ENCODE measurements at places on chromosomes 2 and 18. TPM values are rescaled to one million over a fixed set of nuclear protein-coding genes. Genes with fewer than 3 reads are reported as not detected.
A peak's percentile ranks its signal among the peaks of the same experiment; 100 is the strongest.

BIN1 gene
- 30.0 TPM for total RNA-seq

KHK gene
- 3.4 TPM for total RNA-seq

FAP gene
- under 0.01 TPM for total RNA-seq

RAD51AP2 gene
- total RNA-seq = not detected

PPP1R1C gene
- total RNA-seq = not detected

IL36A gene
- total RNA-seq = not detected

MPP4 gene
- total RNA-seq = 2.0 TPM

C2orf66 gene
- not detected for total RNA-seq

GRCh38 chr2:203908066-203908796, 28.3 kb upstream of the ICOS start:
- DNase-seq = no peak

GRCh38 chr2:226707499-226707898, 92.1 kb downstream of the IRS1 start:
- DNase-seq = no peak

DNA sequence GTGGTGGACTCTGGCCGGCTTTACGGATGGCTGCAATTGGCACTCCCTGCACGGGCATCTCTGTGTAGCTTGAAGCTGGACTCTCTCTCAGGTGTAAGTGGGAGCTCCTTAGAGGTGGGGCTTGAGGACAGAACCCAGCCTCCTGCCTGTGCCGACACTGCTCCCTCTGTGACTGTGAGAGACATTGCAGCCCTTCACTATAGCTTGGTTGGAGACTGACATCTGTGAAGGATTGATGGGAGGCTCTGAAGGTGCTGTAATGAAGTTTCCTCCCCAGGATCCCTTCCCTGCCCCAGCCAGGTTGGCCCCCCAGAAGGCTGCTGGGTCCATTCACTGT, 166.7 kb downstream of the SH3RF3 start:
- DNase-seq = no peak

- DNase-seq = no peak
Observed at GRCh38 chr2:59538398-59538911, 1015.0 kb downstream of the BCL11A start.

DNA sequence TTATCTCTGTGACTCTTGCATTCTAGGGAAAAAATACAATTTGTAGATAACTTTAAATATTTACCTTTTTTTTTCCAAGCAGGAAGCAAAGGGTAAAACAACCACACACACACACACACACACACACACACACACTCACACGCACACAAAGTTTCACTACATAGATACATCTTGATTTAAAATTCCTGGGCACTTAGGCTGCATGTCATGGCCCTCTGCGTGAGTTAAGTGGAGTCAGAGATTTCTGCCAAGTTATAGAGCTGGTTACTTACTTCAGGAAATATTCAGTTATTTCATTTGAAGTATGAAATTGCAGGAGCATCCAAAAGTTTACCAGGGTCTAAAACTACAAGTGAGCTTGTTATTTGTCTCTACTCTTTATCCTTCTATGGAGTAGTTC, 612.0 kb downstream of the IRS1 start:
- DNase-seq = no peak

DNA sequence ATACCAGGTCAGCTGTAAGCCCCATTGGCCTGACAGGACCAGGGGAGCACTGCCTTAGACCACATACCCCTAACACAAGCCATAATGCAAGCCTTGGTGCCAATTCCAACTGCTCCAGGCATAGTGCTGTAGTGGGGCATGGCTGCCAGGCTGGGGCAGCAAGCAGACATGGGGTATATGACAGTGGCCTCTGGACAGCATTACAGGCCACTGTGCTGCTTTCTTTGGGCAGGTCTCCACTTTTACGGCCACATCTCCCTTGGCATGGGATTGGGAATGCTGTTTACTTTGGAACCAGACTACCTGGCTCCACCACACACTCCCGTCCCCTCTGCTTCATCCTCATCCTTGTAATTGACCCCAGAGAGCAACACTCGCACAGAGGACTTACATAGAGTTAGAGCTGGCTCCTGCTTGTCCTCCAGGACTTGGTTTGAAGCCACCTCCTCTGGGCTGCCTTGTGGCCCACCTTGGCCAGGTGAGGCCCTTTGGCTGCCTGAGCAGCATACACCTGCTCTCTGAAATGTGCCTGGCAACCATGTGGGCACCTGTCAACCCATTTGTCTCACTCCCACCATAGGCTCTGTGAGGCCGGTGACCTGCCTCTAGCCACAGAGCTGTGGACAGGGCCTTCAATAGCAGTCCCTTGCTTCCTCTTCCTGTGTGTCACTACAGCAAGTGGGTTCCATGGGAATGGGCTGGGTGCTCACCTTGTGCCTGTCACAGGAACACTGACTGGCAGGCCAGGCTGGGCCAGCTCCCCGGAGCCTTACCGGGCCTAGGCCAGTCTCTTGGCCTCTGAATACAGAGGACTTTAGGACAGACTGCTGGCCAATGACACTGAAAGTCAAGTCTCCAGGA, 262.6 kb upstream of the HS6ST1 start:
- no peak for DNase-seq

DNA sequence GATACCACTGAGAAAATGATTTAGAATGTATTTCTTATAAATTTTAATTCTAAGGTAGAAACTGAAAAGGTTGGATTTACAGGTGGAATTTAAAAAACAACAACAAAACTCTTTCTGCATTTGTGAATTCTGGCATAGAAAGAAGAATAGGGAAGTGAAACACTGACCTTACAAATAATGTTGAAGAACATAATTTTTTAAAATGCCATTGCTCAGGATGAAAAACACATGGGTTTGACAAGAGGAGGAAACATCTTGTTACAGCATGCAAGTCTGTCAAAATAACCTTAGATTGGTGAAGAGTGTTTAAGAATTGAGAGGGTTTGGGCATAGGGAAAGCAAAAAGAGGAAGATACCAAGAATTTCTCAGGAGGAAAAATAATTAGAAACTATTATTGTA, 184.3 kb downstream of the UBE2E3 start:
- no peak for DNase-seq

DNA sequence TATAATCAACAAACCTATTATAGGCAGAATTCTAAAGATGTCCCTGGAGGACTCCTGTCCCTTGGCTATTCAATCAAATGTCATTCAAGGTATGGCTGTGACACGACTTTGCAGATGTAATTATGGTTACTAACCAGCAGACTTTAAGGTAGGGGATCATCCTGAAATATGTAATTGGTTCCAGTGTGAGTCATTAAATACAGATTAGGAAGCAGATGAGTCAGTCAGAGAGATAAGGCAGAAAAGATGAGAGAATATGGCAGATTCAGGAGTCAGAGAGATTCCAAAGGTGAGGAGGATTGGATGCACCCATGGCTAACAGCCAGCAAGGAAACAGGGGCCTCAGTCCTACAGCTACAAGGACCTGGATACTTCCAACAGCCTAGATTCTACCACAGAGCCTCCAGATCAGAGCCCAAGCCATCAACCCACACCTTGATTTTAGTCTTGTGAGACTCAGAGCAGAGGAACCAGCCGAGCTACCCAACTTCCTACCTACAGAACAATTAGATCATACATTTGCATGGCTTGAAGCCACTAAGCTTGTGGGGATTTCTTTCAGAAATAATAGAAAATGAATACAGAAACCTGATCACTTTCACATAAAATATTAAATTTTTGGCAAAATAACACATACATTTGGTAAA, 11.2 kb upstream of the PROM2 start:
- DNase-seq = no peak

DNA sequence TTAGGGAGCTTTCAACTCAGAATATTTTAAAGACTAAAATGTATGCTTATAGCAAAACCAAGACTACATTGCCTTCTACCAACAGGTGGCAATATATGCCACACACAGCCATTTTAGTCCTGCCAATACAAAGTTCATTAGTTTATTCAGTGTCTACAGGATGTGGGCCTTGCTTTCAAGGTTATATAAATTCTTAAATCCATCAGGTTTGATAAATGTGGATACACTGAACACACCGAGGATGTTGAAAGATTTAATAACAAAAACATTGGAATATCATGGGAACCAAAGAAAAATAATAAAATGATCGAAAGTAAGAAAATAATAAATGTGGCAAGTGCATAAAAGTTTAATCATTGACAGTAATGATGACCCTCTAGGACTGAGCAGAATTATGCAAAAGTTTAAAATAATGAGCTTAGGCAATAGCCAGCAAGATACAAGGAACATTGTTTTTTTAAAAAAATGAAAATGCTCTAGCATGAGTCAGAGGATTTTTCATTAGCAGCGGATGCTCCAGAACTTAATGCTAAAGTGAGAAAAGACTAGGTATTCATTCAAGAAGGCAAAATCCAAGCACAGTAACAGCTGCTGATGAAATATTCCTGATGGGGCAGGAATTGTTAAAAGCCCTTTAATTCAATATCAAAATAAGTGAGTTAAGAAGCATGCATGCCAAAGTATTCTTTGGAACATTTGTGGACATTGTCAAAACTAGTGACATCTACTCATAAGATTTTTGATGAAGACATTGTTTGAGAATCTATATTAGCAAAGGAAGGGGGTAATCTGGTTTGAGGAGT, 14.2 kb downstream of the SCN9A start:
- DNase-seq = peak; percentile 57

GRCh38 chr2:119174216-119174992, 15.9 kb upstream of the C1QL2 start:
- peak; percentile 48 for DNase-seq

DNA sequence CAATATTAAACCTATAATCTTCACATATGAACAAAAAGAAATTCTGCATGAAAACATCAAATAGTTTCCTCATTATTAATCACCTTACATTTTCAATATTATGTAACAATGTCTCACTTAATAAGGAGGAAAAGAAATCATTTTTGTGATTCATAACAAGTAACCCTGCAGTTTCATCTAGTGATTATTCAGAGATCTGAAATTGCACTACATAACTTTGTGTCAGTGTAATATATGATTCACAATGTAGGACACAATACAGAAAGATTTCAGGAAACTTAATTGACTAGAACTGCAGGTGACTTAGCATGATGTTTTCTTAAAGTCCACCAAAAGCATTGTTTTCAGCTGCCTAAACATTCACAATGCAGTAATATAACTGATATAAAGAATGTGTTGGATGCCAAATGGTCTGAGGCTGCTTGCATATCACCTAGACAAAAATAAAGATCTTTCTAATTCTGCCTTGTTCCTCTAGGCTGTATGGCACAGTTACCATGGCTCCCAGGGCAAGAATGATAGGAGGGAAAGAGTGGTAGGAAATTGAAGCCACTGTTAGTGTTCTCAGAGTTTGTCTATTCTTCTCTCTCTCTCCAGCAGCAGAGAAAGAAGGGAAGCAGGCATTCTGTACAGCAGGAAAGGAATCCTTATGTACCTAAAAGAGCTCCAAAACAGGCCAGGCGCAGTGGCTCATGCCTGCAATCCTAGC, 366.6 kb downstream of the FSIP2 start:
- DNase-seq = no peak

- DNase-seq = no peak
Observed at GRCh38 chr2:70454936-70455544, 98.6 kb downstream of the TGFA start.

DNA sequence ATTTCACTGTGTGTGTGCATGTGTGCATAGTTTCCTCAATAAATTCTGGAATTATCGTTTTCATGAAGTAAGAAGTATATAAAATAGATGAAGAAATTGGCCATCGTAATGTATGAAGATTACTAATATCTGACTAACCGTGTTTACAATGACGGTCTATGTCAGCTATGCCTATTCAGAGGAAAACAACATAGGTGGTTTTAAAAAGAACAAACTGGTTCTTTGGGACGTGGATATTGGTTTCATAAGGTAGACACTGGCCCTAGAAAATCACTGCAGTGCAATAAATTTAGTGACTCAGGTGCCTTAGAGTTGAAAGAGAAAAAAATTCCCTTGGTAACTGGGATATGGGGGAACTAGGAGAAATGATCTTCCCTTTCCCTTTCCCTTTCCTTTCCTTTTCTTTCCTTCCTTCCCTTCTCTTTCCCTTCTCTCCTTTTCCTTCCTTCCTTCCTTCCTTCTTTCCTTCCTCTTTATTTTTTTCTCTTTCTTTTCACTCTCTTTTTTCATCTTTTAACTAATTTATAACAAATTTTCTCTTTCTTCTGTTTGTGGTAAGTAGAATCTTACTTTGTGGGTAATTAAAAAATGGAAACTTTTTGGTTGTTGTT, 36.4 kb downstream of the MAP2 start:
- no peak for DNase-seq

DNA sequence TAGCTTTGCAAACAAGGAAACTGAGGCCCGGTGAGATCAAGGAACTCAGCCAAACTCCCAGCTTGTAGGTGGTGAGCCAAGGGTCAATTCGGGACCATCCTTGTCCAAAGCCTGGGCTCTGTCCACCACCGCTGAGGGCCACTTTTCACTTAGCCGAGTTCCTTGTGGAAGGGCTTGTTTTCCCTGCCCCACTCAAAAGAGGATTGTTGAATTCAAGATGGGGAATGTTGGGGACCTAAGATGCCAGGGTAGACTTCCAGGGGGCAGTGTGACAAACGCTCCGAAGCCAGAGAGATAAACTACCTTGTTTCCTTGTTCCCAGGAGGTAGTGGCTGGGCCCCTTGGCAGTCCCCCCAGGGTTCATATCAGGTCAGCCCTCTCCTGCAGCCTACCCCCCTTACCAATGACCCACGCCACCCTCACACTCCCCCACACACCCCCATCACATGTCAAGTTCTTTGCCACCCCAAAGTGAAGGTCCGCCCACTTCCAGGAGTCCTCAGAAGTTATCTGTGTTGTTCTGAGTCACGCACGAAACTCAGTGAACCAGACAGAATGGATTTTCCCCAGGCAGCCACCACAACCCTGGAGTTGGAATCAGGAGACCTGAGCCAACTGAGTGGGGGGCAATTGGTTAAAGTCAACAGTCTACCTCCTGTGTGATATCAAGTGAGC, 10.3 kb upstream of the ATOH8 start:
- DNase-seq = peak; percentile 68

DNA sequence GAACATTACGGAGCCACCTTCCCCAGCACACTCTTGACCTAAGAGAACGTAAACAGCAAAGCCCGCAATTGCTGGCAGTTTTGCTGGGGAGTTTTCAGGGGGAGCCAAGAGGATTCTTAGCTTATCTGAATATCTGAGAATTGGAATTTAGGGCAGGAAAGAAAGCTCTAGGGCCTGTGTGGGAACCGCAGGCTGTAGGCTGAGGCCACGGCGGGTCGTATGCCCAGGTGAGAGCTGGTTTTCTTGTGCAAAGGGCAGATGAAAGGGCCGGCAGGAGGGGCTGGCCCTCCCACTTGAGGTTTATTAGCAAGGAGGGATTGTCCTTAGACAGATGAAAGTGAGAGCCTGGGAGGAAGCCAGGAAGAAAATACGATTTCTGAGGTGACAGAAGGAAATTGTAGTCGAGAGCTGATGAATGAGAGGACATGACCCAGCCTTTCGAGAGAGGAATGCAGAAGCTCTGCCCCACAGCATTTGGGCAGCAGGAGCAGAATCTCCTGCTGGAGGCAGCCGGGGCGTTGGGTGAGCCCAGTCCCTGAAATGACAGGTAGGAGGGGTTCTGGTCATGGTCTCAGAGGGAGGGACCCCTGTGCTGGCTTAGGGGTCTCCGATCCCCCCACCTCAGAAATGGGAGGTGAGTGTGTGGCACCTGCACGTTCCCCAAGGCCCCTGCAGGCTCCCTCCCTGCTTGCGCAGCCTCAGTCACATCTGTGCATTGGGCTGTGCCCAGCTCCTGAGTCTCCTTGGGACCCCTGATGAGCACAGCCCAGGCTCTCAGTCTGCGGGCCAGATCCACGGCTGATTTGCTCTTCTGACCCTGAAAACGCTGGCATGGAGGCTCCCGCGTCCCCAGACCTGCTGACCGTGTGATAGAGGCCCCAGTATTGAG, 61.1 kb downstream of the CABLES1 start:
- DNase-seq = no peak

GRCh38 chr2:99883358-99883757, 259.0 kb downstream of the AFF3 start:
- no peak for DNase-seq

GRCh38 chr2:200748779-200749178, 62.9 kb upstream of the BZW1 start:
- DNase-seq = no peak

Measured in lung microvascular endothelial cell (primary cell).